ENCODE measurements at places on chromosomes 3 and 15.

DNA sequence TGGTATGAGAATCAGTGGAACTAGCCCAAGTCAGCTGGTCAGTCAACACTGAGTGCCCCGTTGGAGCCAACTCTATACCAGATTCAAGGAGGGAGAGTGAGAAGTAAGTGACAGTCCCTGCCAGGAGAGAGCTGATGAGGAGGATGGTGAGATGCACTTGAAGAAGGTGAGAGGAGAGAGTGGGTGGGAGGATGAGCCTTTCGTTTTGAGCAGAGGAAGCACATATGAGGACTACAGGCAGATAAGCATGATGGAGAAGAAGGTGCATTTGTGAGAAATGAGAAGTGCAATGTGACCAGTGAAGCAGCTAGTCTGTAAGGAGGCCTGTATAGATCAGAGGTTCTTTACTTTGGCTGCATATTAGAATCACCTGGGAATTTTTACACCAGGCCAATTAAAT lies 40.4 kb downstream of the NME9 start:
- DNase-seq = no peak

DNA sequence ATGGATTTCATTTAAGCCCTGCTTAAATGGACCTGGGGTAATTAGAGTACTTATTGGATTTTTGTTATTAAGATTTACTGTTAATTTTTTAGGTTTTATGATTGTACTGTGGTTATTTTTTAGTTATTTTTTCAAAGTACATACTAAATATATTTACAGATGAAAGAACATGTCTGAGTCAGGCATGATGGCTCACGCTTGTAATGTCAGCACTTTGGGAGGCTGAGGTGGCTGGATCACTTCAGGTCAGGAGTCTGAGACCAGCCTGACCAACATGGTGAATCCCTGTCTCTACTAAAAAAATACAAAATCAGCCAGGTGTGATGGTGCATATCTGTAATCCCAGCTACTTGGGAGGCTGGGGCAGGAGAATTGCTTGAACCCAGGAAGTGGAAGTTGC lies 16.2 kb upstream of the RPL24 start:
- no peak for DNase-seq

- DNase-seq = no peak
Measured at GRCh38 chr3:177449360-177450006, 252.2 kb upstream of the TBL1XR1 start.

- peak; percentile 11 for DNase-seq
Measured at GRCh38 chr3:102248981-102249705, 185.7 kb upstream of the ZPLD1 start.

DNA sequence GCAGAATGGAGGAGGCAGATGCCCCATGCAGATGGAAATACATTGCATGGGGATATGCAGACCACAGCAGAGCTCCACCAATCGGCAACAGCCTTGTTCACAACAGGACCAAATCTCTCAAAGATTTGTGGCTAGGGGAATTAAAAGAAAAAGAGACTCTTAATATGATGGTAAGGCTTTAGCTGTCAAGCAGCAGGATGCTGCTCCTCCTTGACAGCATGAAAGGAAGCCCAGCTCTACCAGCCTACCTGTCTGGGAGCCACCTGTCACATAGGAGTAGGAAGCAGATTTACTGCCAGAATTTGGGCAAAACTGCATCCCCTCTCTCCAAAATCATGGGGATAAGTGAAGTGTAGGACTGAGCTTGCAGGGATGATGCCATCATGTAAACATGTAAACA lies 769.6 kb upstream of the ARPP21 start:
- no peak for DNase-seq

DNA sequence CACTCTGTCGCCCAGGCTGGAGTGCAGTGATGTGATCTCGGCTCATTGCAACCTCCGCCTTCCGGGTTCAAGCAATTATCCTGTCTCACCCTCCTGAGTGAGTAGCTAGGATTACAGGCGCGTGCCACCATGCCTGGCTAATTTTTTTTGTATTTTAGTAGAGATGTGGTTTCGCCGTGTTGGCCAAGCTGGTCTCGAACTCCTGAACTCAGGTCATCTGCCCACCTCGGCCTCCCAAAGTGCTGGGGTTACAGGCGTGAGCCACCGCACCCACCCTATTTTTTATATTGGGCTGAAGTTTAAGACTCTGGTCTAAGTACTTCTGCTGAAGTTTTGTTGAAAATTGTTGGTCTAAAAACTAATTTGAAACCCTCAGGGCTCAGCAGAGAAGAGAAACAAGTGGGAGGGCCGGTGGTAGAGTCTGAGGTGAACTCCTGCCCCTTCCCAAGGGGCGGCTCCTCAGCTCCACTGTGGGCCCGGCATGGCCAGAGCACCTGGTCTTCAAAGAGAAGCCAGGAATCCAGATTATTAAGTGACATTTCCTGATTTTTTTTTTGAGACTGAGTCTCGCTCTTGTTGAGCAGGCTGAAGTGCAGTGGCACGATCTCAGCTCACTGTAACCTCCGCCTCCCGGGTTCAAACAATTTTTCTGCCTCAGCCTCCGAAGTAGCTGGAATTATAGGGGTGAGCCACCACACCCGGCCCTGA lies 4.0 kb downstream of the HDAC11 start:
- DNase-seq = no peak

- DNase-seq = no peak
Measured at GRCh38 chr3:123397921-123398785, 50.7 kb downstream of the ADCY5 start.

Data from MG63 (cell line).